Esophagus squamous epithelium (tissue), 5 donors: ENCODE measurements at places on chromosomes 7 and 10.

DNA sequence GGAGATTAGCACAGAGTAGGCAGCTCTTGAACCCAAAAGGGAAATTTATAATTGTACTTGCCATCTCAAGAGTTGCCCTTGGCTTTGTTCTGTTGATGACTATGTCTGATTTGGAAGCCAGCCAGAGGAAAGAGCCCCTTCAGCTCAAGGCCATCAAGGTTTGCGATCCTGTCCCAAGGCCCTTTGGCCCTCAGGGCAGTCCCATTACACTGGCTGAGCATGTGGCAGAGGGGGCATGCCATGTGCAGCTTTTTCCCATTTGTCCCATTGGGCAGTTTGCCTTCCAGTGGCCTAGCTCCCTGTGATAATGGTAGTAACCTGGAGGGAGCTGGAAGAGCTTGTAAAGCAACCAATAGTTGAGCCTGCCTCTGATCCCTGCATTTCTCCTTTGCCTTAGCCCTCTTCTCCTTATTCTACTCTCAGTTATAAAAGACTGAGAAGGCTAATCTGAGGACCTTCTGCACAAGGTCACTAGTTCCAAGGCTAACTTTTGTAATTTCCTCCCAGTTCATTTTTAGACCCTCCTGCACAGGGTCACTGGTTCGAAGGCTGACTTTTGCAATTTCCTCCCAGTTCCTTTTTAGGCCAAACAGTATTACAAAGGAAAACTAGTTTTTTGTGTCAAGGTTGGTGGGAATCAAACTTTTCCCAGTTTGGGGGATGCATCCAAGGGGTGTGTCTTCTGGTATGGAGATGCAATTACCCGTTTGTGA is 31.0 kb upstream of the ARHGAP12 start:
- no peak for DNase-seq

DNA sequence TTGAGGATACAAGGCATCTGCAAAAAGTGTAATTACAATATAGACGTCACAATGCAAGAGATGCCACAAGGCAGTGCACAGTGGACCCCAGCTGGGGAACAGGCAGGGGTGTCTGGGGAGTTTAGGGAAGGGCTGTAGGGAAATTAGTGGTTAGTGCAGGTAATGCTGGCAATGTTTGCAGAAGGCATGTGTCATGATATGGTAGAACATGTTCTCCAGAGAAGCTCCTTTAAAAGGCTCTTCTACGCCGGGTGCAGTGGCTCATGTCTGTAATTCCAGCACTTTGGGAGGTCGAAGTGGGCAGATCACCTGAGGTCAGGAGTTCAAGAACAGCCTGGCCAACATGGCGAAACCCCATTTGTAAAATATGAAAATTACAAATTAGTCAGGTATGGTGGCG is 98.0 kb downstream of the JCAD start:
- DNase-seq = no peak

DNA sequence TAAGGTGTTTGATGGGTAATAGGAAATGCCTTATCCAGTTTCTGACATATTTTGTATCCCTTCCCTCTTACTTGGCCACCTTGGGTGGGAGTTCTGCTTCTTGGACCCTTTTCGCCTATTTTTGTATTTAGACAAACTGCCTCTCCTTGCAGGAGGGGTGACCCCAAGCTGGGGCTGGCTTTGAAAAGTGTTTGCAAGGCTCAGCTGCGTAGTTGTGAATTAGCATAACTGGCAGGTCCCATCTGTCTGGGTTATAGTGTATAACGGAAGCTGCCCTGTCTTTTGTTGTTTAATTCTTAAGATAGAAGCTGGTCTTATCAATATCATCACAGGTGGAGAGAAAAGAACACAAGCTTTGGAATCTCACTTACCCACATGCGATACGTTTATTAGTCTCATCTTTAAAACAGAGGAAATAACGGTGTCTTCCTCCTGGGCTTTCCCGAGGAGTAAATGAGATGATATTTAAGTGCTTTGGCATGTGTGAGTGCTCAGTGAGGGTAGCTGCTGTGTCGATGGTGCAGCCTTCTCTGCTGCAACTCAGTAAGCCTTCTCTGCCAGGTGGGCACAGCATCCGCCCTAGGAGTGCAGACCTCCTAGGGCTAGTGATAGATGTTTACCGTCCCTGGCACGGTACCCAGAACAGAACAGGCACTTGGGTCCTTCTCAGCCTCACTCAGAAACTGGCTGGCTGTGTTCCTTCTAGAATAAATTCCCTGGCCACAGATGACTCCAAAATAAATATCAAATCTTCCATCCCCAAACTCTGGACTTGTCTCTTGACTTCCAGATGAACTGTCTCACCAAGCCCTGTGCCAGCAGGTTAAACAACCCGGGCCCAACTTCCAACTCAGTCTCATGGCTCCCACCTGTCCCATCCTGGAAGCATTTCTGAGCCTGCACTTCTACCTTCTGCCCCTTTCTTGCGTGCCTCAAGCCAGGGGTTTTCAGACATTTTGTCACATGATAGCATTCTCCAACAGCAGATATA is 227.3 kb downstream of the GFRA1 start:
- DNase-seq = no peak

DNA sequence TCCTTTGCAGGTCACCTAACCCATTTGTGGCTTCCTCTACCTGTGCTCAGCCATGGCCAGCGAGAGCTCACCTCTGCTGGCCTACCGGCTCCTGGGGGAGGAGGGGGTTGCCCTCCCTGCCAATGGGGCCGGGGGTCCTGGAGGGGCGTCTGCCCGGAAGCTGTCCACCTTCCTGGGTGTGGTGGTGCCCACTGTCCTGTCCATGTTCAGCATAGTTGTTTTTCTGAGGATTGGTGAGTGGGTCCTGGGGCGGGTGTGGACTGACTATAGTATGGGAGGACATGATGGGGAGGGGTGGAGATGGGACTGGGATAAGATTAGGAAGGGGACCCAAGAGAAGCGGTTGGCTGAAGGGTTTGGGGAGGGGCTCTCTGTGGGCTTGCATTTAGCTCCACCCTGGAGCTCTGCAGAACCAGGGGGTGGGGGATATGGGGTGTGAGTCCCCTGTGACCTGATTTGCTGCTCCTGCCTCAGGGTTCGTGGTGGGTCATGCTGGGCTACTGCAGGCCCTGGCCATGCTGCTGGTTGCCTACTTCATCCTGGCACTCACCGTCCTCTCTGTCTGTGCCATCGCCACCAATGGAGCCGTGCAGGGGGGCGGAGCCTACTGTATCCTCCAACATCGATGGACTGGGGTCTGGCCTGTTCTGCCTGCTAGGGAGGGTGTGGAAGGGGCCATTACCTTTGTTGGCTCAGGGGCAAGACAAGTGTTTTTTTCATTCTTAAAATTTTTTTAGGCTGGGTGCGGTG is 1.8 kb downstream of the SLC12A9 start:
- no peak for DNase-seq

DNA sequence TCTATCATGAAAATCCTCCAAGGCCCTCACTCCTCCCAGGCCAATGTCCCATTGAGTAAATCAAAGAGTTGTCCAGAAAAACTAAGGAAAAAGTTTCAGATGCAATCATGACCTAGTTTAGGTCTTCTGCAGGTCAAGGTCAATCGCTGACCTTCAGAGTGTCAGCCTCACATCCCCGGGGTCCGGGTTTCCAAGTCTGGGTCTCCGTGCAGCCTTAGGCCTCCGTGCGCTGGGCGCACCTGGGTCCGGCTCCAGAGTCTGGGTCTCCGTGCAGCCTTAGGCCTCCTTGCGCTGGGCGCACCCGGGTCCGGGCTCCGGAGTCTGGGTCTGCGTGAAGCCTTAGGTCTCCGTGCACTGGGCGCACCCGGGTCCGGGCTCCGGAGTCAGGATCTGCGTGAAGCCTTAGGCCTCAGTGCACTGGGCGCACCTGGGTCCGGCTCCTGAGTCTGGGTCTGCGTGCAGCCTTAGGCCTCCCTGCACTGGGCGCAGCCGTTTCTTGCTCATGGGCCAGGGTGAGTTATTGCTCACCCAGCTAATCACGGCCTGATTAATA is 236.2 kb downstream of the TCERG1L start:
- DNase-seq = no peak

DNA sequence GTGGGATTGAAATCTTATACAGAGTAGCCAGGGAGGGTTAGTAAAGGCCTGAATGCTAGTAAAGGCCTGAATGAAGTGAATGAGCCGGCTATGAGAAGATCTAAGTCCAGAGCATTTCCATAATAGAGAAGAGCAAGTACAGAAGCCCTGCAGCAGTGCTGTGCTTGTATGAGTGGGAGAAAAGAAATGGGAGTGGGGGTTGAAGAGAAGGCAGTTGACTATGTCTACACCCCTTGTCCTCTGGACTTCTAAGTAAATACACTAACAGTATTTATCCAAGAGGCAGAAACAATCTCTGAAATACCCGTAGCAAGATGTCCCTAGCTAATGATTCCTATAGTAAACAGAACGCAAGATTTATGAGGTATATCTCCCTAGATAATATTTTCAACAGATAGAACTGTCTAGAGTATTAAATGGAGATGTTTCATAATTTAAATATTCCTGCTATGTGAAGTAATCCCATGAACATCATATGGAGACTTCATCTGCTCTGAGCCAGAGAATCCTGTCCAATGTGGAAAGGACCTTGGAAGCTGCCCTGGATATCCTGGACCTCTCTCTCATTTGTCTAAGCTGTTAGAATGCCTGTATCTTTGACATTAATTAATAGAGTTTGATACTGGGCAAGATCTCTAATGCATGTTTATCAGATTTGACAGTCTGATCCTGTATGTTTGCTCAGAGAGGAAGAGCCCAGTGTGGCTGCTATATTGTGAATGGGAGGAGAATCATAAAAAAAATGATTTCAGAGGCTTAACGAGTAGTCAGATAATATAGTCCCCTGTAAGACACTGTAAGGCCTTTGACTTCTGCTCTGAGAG is 171.6 kb downstream of the LRRN3 start:
- DNase-seq = no peak

GRCh38 chr10:103397191-103397825 is 882 bp downstream of the PDCD11 start:
- DNase-seq = no peak

DNA sequence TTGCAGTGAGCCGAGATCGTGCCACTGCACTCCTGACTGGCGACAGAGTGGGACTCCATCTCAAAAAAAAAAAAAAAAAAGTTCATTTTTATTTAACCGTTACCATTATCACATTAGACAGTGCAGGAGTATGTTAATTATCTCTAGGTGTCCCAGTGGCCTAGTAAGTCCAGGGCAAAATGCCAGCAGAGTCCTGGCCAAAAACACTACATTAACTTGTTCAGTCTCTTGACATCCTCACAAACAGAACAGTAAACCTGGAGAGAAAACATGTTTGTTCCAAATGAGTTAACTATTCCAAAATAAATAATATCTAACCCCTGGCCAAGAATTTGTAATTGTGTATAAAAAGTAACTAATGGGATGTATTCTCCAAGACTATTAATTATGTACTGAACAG is 43.2 kb downstream of the PTPRZ1 start:
- no peak for DNase-seq

DNA sequence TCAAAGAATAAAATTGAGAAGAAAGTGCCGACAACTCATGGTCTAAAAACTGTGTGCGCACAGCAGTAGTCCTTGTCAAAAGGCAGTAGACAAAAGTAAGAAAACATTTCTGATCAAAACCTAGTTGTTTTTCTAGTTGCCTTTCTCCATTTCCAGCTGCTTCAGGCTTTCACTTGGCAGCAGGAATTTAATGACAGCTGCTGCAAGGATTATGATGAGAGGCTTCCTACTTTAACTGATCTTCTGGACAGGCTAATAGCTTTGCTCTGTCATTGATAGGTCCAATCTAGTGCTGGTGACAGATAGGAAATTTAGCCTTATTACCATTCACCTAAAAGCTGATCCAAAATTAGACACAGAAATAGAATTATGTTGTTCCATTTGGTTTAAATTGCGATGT is 110.7 kb upstream of the SEMA3C start:
- no peak for DNase-seq

GRCh38 chr10:25436431-25436830 is 261.6 kb downstream of the GPR158 start:
- no peak for DNase-seq

GRCh38 chr7:3510101-3511020 is 209.3 kb downstream of the SDK1 start:
- DNase-seq = no peak

- DNase-seq = no peak
Measured at GRCh38 chr7:149721084-149721601, 52.2 kb downstream of the ZNF467 start.

- no peak for DNase-seq
Measured at GRCh38 chr7:113486548-113486947, 368.2 kb upstream of the SMIM30 start.

- DNase-seq = no peak
Measured at GRCh38 chr10:17989908-17990767, 38.4 kb downstream of the SLC39A12 start.

DNA sequence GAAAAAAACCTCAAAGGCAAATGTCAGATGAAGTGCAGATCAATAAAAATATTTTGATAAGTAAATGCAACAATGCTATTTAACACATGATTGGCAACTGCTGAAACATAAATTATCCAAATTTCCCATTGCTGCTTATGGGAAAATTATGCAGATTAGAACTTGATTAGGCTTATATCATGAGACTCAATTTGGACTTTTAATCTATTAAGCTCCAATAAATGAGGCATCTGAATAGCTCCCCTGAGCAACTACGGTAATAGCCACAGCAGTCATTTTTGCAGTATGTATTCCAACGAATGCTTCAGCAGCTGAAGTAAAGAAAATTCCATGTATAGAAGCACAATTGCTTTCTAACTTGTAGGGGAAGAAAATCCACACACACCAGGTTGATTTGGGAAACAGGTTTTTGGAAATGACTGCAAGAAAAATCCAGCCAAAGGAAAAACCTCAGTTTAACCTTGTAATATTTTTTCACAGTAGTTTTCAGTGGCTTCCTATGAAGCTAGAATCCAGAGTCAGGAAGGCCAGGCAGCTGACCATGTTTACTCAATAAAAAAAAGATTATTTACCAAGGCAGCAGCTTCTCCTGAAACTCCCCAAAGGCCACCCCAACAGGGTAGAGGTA is 716.1 kb downstream of the KCNMA1 start:
- no peak for DNase-seq

DNA sequence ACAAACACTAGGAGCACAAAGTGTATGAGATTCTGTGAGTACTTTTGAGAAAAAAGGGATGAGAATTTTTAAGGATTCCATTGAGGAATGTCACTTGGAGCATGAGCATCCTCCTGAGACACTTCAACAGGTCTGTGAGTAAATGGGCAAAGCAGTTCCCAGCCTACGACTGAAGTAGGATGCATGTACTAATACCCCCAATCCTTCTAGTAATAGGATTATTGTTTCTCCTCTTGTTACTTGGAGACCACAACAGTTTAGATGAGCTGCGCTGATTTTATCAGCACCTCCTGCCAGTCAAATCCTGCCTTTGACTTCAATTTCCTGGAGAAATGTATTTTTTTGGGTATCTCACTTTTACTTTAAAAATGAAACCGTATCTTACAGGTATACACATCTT is 820 bp downstream of the BBS9 start:
- no peak for DNase-seq

DNA sequence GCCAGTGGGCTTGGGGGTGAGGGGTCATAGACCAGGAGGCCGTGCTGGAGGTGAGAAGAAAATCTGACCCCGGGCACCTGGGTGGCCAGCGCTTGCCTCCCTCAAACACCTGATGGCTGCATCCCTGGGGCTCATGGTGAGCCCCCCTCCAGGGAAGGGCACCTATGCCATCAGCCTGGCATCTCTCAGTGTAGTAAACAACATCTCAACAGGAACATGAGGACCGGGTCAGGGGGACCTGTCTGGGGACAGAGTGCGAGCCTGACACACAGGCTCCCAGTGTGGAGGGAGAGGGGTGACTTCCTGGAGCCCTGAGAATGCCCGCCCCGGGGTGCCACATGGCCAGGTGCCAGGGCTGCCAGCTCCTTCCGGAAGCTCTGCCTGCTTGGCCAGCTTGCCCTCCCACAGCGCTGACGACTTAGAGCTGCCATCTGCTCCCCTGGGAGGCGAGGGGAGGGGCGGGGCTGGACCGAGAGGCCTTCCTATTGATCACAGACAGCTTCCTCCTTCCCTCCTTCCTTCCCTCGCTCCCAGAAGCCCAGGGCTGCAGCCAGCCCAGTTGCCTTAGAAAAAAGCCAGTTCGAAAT is 12.3 kb downstream of the STX1A start:
- no peak for DNase-seq
